ENCODE measurements at places on chromosomes 16 and 17.
A peak's percentile ranks its signal among the peaks of the same experiment; 100 is the strongest.

- no peak for DNase-seq
Observed at GRCh38 chr16:48608871-48609651, 919 bp downstream of the N4BP1 start.

DNA sequence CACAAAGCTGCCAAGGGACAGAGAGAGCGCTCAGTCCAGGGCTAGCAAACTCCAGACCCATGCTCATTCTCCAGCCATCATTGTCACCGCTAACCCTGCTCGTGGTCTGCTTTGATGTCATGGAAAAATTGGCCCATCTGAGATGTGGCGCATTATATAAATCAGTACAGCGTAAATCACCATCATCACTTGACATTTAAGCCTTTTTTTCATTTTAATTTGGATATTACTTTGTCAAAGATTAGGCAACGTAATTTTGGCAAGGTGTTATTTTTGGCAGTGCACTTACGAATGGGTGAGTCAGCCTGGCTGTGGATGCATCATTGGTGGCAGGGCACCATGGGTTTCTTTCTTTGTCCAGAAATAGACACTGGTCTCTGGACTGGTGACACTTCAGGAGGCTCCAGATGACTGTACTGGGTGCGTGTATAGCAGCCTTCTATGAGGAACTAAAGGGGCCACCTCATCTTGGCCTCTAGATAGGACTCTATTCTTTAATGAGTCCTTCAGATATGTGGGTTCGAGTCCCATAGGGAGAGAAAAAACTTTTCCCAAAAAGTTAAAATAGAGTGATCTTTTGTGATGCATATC lies 166.3 kb downstream of the MSI2 start:
- DNase-seq, result no peak

- no peak for DNase-seq
Observed at GRCh38 chr16:73054813-73055482, 7.0 kb upstream of the ZFHX3 start.

GRCh38 chr16:48558371-48558841 lies 51.6 kb downstream of the N4BP1 start:
- no peak for DNase-seq

DNA sequence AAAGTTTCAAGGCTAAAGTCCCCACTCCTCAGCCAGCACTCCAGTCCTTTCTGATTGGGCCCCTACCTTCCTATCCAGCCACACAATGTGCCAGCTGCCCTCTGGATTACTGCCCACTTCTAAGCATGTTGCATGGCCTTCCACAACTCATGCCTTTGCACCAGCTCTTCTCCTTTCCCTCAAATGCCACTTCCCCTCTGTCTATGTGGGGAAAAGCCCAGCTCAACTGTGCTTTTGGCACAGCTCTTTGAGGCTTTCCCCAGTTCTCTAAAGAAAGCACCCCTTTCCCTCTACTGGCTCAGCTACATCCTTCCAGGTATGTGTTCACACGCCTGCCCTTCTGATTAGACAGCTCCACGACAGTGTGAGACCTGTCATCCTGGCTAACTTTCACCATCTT lies 18.5 kb downstream of the GTF3C1 start:
- DNase-seq, result no peak

GRCh38 chr16:17275076-17276009 lies 195.4 kb downstream of the XYLT1 start:
- no peak for DNase-seq

DNA sequence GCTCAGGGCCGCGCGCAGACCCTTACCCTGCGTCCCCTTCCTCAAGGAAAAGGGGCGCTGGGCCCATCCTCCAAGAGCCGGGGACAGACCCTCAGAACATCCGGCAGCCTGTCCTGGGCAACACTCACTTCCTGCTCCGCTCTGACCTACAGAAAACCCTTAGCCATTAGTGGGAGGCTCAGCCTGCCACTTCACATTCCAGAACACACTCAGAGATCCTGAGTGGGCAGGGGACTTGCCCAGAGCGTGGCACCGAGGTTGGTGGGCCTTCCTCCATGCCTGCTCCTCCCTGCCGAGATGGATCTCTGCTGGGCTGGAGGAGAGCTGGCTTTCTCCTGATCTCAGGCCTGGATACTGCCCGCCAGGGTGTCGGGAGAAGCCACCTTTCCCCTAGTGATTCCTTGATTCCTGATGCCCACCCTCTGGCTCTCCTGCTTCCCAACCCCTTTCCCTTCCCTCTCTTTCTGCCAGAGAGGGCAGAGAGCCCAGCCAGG lies 1.5 kb downstream of the SCARF1 start:
- DNase-seq, result no peak

DNA sequence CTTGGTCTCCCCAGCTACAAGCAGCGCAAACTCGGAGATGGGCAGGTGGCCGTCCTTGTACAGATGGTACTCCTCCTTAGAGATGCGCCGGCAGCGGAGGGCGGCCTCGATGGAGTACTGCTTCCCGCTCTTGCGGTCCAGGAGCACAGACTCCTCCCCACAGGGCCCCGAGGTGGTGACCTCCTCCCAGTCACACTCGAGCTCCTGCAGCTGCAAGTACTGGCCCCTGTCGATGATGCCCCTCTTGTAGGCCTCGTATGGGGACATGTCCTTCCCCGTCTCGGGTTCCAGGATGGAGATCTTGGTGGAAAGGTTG lies 7.2 kb downstream of the CDK3 start:
- DNase-seq, result no peak

GRCh38 chr17:27217631-27218030 lies 76.3 kb upstream of the WSB1 start:
- no peak for DNase-seq

DNA sequence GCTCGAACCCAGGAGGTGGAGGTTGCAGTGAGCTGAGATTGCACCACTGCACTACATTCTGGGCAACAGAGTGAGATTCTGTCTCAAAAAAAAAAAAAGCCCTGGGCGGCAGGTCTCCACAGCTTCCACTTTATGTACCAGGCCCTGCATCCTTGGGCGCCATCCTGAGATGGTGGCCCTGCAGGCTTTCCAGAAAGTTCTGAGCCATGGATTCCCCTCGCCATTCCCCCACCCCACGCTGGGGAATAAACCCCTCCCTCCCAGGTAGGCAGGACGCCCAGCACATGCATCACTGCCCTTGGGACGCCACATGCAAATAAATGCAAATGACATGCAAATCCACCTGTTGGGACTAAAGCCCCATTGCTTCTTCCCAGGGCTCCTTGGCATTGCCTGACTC lies 13.8 kb upstream of the ZNF469 start:
- DNase-seq, result no peak

DNA sequence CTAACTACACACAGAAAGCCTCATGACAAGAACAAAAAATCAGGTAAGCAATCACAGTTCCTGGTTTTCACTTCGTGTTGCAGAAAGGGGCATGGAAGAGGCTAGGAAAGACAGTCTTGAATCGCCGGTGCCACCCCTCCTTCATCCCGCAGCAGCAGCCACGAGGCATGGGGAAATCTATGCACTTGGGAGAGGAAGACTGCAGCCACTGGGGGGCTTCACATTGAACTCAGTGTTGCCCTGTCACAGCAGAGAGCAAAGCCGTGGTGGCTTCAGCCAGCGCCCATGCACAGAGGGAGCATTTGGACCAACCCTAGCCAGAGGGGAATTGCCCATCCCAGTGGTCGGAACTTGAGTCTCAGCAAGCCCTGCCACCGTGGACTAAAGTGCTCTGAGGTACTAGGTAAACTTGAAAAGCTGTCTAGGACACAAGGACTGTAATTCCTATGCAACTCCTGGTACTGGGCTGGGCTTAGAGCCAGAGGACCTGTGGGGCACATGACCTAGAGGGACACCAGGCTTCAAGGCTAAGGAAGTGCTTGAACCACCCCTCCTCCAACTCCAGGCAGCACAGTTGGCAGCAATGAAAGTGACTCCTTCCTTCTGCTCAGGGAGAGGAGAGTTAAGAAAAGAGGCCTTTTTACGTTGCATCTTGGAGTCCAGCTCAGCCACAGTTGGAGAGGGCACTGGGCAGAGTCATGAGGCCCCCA lies 35.2 kb upstream of the ATP2C2 start:
- no peak for DNase-seq

GRCh38 chr16:1543085-1543896 lies 9.8 kb downstream of the TMEM204 start:
- peak; percentile 62 for DNase-seq

- no peak for DNase-seq
Observed at GRCh38 chr16:70750893-70751467, 50.0 kb downstream of the VAC14 start.

DNA sequence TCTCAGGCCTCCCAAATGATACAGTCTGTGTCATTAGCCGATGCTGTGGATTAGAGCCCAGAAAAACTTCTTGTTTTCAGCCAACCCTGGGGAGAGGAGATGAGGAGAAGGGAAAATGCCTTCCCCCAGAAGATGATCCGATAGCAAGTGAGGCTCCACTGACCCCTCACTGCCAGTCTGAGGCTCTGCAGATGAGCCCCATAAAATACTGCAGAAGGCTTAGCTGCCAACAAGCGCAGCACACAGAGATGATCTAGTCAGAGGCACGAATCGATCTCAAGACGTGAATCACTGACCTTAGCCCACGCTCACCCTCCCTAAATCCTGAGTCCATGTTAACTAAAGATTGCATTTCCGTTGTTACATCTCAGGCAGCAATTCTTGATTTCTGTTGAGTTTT lies 31.5 kb downstream of the SALL1 start:
- no peak for DNase-seq

GRCh38 chr16:86406056-86406455 lies 104.3 kb upstream of the FOXF1 start:
- DNase-seq, result no peak

DNA sequence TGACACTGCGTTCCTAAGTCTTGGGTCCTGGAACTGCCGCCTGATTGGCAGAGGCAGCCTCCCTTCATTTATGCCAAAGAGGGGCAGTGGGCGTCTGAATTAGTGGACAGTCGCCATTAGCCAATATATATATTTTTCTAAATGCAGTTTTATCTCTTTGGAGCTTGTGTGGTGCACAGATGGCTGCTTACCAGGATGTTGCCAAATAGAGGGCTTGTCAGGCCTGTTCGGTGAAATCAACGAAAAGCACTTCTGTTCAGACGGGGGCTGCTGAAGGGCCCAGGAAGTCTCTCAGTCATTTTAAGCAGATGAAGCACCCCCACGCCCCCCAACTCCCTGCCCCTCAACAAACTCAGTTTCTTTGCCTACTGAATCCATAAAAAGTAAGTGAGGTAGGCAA lies 66.0 kb downstream of the RAP1GAP2 start:
- DNase-seq, result no peak

GRCh38 chr16:80045861-80046260 lies 445.3 kb upstream of the MAF start:
- DNase-seq, result no peak

DNA sequence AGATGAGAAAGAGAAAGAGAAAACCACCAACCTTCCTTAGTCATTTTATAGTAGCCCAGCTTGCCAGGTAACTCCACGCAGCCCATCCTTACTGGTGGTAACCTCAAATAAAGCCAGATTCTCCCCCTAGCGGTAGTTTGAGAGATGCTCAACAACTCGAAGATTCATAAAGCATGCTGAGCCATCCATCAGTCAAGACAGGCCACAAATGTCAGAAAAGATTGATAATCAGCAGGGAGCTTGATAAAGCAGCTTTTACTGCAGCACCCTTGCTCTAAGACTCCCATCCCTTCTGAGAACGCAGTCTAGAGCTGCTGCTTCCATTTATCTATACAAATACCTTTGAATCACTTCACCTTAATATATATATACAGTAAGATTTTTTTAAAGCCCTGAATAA lies 451.5 kb upstream of the HSBP1 start:
- no peak for DNase-seq

DNA sequence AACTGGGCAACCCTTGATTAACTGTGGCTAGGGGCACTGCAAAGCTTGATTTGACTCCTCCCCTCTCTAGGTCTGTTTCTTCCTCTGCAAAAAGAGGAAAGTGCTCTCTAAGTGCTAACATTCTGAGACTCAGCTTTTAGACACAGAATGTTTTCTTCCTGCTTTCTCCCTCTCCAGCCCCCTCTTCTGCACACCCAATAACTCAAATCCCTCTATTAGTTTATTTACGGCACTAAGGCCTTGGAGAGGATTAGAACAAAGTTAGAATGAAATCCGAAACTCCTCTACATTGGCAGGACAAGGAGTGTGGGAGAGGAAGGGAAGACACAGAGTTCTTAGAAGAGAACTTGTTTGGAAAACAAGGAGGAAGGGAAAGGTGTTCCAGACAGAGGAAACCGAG lies 3.3 kb upstream of the SBK1 start:
- no peak for DNase-seq

DNA sequence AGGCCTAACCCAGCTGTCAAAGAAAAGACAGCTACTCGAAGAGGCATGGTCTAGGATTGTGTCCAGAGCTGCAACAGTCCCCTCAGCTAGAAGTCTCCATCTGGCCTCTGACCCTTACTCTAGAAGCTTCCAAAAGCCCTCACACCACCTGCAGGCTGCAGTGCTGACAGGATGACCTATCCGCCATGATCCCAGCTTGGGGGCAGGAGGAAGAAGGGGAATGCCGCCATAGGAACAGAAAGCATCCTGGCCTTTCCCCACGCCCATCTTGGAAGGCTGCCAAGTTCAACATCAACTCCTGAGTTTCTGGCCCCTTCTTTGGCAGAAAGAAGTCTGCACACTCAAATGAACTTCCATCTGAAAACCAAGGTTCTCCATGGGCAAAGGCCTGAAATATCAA lies 3.1 kb upstream of the KRT36 start:
- no peak for DNase-seq

- no peak for DNase-seq
Observed at GRCh38 chr16:9844361-9844760, 337.9 kb downstream of the GRIN2A start.

DNA sequence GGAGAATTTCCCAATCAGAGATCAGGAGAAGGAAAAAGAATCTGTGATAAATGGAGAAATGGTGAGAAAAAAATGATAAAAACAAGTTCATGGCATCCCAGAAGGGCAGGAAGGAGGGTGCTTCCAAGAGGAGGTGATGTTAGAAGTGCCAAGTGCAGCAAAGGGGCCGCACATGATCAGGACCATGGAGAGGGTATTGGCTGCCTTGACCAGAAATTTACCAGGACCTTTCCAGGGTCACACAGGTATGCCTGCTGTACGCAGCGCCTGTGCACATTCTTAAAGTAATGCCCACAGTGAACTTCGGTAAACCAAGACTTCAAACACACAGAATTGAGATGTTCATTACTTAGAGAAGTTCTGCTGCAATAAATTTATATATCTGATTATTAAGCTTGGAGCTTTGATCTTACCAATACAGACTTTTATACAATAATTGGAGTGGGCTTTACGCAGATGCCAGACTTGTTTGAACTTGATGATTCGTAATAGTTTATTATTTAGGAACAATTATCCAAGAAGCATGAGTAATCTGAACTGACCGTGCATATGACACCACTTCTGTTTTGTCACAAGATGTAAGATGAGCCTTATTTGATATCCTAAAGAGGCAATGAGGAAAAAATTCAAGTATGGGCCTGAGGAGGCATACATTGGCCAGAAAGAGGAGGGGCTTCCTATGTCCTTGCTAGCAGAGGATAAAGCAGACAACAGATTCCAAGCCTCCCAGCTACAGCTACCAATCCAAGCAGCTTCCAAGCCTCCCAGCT lies 2.2 kb upstream of the KRT33A start:
- no peak for DNase-seq
